Mesothelial cell of epicardium (in vitro differentiated cells): ENCODE measurements at places on chromosomes 11 and 22.

- no peak for DNase-seq
Measured at GRCh38 chr11:125433454-125434121, 62.5 kb downstream of the FEZ1 start.

- no peak for DNase-seq
Measured at GRCh38 chr22:38513063-38513462, 7.0 kb upstream of the DDX17 start.

DNA sequence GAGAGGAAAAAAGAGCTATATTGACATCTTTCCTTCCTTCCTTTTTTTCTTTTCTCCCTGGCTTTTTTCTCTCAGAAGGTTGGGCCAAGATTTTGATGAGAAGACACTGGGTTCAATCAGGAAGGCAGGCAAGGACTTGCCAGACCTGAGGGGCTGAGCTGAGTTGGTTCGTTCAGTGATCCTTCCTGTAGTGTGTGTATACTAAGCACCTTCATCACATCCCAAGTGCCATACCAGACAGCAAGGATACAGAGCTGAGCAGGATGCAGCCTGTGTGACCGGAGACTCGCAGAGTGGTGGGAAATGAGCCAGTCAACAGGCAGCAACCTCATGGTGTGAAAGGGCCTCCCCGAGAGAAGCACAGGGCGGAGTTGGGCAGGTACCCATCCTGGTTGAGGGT, 95.5 kb downstream of the SPON1 start:
- DNase-seq = no peak

- DNase-seq = no peak
Measured at GRCh38 chr11:76669901-76670484, 554 bp downstream of the LRRC32 start.

DNA sequence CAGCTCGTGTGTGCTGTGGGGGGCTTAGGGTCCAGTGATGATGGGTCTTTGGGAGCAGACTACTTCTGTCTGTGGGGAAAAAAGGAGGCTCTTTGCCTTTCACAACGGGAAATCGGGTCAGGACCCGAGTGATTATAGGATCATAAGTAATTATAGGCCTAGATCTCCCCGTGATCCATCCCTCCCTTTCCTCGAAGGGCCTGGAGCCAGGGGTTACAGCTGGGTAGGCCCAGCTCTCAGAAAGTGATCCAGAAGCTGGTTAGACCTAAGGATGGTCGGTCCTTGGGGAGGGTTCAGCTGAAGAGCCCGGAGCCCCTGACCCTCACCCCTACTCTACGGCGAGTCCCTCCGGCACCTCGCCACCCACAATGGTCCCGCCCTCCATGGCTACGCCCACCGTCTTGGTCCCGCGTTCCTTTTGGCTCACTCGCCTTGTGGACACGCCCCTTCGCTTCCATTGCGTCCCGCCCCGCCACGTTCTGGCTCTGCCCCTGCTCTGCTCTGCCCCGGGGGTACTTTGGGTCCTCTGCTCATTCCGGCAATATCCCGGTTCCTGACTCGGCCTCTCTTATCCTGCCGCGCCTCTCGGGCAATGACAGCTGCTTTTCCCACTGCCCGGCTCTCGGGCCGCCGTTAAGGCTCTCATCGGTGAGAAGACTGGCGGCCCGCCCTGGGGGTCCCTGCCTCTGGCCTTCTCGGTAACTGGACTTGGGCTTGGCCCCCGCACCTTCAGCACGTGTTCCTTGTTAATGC, 5.0 kb downstream of the IGSF22 start:
- peak; percentile 81 for DNase-seq

DNA sequence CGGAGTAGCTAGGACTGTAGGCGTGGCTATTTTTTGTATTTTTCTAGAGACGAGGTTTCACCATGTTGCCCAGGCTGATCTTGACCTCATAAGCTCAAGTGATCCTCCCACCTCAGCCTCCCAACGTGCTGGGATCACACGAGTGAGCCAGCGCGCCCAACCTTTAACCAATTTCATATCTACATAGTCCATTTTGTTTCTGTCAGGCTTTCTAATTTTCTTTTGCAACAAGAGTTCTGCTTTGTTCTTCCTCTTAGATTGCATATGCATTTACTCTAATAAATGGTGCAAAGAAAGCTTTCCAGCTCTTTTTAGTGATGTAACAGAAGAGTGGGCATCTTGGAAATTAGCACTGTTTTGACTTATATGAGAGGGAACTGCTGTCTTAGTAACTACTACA, 13.3 kb downstream of the RTN3 start:
- DNase-seq = no peak

- DNase-seq = no peak
Measured at GRCh38 chr11:107859459-107860239, 1.1 kb upstream of the SLC35F2 start.

GRCh38 chr11:117071344-117071787, 26.9 kb downstream of the SIK3 start:
- no peak for DNase-seq

DNA sequence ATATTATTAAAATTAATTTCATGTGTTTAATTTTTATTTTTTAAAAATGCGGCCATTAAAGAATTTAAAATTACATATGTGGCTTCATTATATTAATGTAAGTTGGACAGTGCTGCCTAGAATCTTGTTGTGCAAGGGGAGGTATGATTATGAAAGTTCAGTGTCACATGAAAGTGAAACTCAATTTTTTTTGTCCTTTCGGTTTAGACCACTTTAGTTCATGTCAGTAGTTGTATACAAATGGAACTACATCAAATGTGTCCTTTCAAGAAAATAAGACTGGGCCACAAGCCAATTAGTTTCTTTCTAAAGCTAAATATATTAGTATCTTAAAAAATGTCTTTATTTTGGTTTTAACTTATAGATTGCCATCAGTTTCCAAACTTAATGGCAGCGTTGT, 35.7 kb downstream of the TBCEL start:
- DNase-seq = no peak

- no peak for DNase-seq
Measured at GRCh38 chr22:45648301-45649117, 23.1 kb upstream of the ATXN10 start.

- no peak for DNase-seq
Measured at GRCh38 chr22:20219667-20220628, 48.2 kb downstream of the RTN4R start.

- no peak for DNase-seq
Measured at GRCh38 chr11:6627762-6628241, 8.6 kb upstream of the TPP1 start.

- no peak for DNase-seq
Measured at GRCh38 chr11:93249459-93250220, 51.8 kb upstream of the SLC36A4 start.

DNA sequence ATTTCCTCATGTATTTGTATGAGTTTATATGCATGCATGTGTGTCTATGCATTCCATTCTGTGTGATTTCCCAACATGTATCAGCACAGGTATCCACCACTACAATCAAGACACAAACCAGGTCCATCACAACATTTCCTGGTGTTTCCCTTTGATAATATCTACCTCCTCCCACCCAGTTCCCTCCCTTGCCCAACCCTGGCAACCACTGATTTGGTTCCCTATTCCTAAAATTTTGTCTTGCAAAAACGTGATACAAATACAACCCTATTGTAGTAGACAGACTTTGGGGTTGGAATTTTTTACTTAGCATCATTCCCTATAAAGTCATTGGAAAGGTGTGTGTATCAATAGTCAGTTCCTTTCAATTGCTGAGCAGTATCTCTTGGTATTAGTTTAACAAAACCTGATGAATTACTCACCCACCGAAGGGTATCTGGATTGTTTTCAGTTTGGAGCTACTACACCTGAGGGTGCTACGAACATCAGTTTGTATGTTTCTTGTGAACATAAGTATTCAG, 51.8 kb upstream of the IGLL5 start:
- no peak for DNase-seq

GRCh38 chr22:31099386-31099785, 8.0 kb downstream of the SELENOM start:
- no peak for DNase-seq

GRCh38 chr11:18492888-18493287, 33.9 kb downstream of the TSG101 start:
- DNase-seq = no peak

DNA sequence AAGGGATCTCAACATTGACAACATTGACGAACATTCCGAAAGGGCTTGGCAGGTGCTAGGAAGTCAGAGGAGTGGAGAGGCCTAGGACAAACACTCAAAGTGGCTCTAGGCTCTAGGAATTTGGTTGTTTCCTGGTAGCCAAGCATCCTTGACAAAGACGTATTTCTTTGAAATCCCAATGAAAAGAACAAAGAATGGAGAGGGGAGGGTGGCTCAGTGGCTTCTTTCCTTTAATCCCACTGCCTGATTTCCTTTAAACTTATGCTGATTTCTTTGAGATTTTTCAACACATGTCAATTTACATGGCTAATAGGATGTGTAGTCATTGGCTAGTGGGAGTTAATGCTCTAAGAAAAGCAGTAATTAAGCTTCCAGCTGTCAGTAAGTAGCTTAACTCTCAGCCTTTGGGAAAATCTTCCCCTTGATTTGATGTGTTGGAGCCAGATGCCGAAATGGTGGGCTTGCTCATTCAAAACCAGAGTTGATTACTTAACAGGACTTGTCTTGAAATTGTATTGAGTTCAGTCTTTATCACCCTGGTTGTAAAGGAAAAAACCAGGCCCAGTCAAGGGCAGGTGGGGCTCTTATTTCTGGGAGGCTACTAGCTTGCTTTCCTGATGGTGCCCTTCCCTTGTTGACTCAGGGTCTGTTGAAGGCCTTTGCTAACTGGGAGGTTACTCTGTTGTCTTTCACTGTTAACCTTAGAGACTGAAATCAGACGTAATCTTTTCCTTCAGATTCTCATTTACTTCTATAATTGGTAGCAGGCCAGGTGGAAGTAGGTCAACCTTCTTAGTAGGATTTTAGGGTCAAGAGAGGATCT, 44.6 kb upstream of the SORL1-AS1 start:
- no peak for DNase-seq

GRCh38 chr22:17336061-17336460, 33.2 kb upstream of the CECR2 start:
- no peak for DNase-seq

- no peak for DNase-seq
Measured at GRCh38 chr22:36311386-36312085, 58.6 kb downstream of the APOL1 start.

GRCh38 chr11:14073849-14074476, 111.4 kb downstream of the SPON1 start:
- no peak for DNase-seq

DNA sequence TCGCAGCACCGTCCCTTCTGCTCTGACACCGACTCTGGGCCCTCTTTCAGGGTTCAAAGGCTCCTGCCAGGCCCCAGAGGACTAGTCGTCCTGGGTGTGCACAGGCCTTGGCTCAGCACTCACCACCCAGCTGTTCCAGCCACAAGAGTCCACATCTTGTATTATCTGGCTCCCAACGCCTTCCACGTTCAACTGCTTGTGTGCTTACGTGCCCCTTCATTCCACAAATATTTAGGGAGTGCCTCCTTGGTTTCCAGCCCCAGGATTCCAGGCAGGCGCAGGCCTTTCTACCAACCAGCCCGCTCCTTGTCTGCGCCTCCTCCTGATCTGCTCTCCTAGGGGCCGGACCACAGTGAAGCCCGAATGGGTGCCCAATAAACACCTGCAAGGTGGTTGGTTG, 70.9 kb downstream of the SCUBE1 start:
- DNase-seq = no peak

- DNase-seq = no peak
Measured at GRCh38 chr11:34869425-34869824, 46.8 kb downstream of the APIP start.

DNA sequence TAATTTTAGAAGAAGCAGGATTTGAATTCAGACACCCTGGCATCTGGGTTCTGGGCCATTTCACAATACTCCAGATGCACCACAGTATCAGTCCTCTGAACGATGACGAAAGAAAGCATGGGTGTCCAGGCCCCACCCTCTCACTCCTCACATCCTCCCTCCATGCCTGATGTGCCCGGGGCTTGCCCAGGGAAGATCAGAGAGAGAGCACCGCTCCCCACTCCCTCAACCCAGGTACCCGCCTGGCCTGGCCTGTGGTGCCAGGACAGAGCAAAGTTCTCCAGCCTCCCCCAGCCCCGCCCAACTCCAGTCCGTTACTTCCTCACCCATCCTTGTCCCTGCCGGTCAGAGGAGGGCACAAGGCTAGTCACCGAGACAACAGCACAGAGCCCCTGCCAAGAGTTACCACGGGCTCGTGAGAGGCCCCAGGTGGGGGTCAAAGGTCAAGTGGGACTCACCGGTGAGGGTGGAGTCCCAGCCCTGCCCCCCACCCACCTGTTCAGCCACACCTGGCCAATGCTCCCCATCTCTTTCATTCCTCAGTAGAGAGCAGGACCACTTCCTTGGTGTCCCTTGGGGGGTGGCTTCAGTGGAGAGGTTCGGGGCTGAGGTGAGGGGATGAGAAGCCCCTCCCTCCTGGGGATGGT, 8.1 kb downstream of the BCL9L start:
- peak; percentile 16 for DNase-seq

DNA sequence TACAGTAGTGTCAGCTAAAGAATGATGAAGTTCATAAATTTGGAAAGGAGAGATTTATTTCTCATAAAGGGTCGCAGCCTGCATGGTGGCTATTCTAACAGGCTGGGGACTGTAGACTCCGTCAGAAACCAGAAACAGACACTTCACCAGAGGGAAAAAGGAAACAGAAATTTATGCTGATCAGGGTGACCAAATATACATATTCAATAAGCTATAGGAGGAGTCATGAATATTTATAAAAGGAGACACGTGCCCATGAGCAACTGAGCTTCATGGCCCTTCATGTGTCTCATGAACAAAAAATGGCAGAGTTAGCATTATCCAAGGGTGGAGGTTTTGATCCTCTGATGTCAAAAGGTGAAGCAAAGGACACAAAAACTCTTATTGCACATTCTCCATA, 392.1 kb downstream of the LARGE1 start:
- no peak for DNase-seq

DNA sequence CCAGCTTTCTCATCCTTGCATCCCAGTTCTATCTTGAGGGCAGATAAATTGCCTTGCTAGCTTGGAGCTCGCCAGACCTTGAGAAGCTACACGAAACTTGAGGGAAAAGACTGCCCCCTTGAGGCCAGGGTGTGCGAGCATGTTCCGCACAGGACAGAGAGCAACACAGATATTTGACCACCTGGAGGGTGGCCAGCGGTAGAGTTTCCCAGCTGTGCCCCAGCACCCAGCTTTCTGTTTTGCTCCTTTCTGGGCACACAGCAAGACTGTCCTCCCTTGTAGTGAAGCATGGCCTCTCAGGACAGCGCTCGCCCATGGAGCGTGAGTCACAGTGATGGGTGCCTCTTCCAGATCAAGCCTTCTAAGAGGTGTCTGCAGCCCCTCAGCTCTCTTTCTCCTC, 23.5 kb downstream of the SPATA19 start:
- DNase-seq = peak; percentile 48
